ENCODE measurements at places on chromosomes 3 and 15.

DNA sequence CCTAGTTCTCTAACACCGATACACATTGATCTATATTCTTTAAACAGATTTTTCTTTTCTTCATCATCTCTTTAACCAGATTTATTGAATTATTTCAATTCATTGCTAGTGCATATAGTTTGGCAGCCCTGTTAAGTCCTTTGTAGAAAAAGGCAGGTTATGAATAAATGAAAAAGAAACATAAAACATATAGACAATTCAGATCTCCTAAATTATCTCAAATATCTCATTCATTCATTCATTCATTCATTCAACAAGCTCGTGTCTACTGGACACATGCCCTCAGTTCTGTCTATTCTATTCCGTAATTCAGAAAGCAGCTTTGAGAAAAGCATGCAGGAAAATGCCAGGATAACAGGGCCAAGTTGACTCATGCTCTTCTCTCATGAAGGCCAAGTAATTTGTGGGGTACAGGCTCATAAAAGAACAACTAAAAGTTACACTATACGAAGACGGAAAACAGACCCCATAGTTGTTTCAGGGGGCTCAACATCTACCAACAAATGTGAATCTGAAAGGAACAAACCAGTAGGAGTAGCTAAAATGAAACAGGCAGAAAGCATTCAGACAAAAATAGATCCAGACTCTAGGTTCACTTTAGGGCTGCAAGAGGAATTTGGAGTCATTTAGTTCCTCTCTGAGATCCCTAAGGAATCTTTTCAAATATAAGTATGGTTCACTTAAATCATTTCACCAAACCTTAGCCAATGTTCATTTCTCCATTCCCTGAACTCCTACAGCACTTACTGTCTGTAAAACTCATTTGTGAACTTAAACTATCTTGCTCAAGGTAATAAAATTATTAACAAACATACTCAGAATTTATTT, 7.5 kb downstream of the ZNF148 start:
- no peak for DNase-seq

GRCh38 chr15:43511012-43511885, 6.2 kb upstream of the MAP1A start:
- DNase-seq, result no peak

GRCh38 chr3:180646187-180646790, 33.0 kb downstream of the CCDC39 start:
- DNase-seq, result no peak

DNA sequence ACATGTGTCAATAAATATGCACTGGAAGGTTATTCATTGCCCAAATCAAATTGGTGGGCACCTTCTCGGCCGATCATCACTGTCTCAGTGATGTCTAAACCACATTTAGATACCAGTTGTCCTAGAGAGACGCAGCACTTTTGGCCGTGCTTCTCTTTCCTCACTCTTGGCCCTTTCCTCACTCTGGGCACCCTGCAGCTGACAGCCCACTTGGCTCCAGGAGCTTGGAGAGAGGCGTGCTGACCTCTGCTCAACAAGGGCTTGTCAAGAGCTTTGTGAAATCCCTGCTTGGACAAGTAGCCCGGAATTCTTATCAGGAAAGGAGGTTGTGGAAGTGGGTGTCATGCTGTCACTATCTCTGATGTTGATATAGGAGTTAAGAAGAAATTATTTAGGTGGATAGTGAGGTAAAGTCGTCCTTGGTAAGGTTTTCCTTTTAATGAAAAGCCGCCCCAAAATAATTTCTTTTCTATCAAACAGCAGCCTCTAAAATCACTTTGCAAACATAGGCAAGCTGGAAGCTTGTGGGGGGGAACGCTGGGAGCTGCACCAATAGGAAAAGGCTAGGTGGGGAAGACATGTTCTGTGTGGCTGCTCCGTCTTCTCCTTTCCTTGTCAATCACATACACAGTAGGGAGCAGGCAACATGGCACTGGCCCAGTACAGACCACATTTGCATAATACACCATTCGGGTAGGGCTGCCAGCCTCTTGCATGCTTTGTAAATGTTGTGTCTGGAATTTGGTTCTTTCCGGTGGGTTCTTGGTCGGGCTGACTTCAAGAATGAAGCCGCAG, 126.8 kb upstream of the UBE3A start:
- DNase-seq, result no peak

DNA sequence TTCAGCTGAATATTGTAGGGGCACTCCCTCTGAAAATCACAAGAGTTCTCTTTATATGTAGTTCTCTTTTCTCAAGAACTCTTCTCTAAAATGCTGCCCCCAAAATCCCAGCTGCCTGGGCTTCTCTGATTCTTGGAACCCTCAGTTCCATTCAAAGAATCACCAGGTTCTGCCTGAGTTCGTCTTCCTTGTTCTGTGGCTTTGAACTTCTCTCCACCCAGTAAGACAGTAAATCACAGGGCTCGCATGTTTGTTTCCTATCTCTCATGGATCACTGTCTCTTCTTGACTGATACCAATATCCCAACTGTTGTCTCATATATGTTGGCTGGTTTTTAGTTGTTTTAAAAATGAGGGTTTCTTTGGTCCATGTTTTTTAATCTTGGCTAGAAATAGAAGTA, 359.5 kb upstream of the CBLB start:
- no peak for DNase-seq

- DNase-seq, result no peak
These were observed 59.9 kb upstream of the MCF2L2 start for GRCh38 chr3:183488343-183488742.

- no peak for DNase-seq
These were observed 63.4 kb downstream of the LRIG1 start for GRCh38 chr3:66437341-66437929.

GRCh38 chr3:152176241-152176640, 92.5 kb upstream of the MBNL1 start:
- no peak for DNase-seq

- DNase-seq, result no peak
These were observed 2.5 kb downstream of the TM4SF1 start for GRCh38 chr3:149374793-149375500.

DNA sequence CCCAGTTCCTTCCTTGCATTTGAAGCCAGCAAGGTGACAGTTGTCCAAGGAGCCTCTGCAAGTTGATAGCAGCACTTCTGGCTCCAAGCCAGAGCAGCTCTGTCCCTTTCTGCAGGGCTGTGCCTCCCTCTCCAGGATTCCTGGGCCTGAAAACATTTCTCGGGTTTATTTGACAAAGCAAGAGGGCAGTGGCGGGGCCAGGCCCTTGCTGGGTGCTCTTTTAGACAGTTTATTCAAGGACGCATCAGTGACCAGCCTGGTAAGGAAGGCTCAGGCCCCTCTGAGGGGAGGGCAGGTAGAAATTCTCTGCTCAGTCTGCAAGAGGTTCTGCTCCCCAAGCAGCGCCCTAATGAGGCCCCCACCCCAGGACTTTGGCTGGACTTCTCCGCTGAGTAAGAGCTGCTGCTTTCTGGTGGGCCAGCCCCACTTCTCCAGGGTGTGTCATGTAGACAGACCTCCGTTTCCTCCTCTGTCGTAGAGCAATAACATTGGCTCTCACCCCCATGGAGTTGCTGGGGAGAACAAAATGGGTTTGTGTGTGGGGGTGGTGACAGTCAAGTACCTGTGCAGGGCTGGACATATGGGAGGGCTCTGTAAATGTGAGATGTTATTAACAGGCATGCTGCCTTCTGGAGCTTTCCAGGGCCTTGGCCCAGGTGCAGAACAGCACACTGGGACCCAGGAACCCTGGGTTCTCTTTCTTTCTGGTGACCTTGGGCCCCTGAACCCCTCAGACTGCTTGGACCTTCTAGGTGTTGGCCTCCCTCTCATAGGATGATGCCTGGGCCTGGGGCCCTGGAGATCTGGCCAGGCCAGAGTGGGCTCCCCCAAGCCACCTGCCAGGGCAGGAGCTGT, 146.2 kb upstream of the TLE3 start:
- DNase-seq, result no peak

DNA sequence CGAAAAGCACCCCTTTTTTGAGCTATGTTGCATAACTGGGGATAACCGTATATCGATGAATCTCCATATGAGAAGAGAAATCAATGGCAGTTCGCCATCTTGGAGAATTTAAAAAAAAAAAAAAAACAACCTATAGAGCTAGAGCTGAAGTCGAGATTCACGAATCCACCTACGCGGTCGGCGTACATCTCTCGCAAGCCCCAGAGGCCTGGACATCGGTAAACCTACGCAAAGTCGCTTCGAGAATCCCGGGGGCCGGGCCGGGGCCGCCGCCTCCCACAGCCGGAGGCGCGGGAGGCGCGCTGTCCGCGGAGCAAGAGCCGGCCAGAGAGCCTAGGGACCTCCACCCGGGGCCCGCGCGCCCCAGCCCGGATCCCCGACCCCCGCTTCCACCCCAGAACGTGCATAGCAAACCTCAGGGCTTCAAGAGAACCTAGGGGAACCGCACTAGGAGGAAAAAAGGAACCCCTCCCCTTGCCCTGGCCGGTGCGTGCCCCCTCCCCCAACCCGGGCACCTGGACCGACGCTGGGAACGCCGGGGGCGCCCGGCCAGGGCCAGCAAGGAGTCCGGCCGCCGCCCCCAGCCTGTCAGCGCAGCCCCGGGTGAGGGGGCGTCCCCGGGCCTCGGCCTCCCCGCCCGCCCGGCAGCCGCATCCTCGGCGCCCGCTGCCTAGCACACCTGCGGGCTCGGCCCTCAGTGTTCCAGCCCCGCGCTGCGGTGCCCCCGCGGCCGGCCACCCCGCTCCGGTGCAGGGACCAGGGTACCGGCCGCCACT, 567 bp downstream of the PFN2 start:
- peak; percentile 38 for DNase-seq

- DNase-seq, result no peak
These were observed 185.3 kb upstream of the UBE2E2 start for GRCh38 chr3:23017801-23018200.

DNA sequence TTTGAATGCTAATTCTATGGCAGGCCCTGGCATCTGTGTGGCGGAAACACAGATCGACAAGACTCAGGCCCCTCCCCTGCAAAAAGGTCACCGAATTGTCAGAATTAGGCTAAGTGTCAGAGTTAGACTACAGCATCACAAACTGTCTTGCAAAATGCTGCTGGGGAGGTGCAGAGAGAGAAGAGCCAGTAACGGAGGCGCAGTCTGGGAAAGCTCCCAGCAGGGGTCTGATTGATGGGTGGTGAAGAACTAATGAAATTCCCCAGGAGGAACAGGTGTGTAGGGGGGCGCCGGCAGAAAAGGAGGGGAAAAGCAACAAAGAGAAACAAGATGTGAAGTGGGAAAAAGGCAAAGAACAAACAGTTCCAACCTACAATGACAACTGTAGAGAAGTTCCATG, 72.7 kb upstream of the TAMM41 start:
- DNase-seq, result no peak

- DNase-seq, result no peak
These were observed 2.2 kb upstream of the INTS14 start for GRCh38 chr15:65612949-65613744.

DNA sequence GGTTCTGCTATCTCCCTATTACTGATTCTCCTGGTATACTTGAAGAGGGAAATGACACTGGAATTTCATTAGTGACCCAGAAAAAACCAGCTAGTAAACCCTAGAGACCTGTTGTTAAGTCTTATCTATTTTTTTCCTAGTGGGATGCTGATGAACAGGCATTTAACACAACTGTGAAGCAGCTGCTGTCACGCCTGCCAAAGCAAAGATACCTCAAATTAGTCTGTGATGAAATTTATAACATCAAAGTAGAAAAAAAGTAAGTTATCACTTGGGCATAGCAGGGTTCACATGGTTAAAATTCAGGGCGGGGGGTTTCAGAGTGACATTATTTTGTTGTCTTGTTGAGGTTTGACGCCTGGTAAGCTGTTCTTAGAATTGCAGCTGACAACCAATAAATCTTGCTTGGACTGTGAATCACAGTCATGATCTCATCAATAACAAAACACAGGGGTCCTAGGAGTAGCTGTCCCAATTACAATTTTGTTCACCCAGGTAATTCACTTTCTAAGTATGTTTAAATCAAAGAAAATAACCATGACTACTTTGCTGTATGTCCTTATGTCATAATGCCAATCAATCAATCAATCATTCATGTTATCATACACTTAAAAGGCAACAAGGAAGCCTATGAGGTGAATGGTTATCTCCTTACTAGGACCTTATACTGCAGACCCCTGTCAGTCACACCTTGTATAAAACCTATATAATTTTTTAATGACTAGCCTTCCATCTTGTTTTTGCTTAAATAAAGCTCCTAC, 4.6 kb downstream of the SRP14 start:
- no peak for DNase-seq

DNA sequence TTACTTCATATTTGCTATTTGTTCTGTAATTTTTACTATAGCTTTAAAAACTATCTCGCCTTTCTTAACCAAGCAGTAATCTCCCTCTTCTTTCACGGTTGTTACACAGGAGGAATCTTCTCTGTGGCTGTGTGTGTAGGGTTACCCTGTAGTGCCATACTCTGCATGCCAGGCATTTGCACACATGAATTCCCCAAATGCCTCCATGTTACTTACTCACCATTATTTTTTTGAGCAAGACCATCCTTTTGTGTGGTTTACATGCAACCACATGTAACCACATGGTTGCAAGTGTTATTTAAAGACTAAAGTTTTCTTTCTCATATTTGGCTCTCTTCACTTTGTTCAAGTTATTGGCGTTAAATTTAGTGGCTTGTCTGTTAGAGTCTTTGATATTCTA, 45.5 kb downstream of the HPS3 start:
- no peak for DNase-seq

DNA sequence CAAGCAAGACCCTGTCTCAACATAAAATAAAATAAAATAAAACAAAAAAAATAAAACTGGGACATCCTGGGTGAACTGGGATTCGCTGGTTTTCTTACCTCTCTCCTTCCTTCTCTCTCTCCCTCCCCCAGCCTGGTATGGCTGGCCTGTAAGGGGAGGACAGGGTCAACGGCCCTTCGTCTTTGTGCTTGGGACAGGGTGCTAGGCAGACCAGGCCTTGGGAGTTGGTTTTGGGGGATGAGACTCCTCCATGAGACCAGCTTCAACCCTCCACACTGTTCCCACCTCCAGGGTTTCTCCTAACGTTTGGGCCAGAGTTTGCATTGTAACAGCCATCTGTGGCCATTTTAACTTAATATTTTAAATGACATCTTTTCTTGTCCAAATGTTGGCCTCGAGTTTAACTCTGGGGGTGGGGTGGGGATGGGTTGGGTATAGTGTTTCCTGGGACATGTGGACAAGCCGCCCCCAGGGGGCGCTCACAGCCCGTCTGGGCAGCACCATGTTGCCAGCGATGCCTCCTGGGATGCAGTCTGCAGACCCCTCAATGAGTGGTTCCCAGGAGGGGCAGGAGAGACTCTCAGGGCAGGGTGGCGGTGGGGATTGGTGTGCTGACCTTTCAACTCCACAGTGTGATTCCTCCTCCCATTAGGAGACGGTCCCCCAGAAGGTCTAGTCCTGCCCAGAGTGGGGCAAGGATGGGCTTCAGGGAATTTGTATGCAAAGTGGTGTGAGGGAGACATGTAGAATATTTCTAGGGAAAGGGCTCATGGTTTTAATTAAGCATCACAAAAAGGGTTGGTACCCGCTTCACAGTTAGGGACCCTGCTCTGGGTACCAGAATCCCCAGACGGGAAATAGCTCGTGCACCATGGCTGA, 37.7 kb upstream of the LCTL start:
- DNase-seq, result peak; percentile 61

- no peak for DNase-seq
These were observed 46.0 kb downstream of the FSIP1 start for GRCh38 chr15:39736412-39737195.

Data from GM12891 (cell line).